Effector memory CD4-positive, alpha-beta T cell (primary cell): ENCODE measurements at places on chromosomes 1 and 21.

- H3K4me3 ChIP-seq, result no peak overlapping the region
- no peak overlapping the region for H3K27ac ChIP-seq
- no peaks in the 10 kb centered on the region for H3K36me3 ChIP-seq
- no peaks in the 10 kb centered on the region for H3K27me3 ChIP-seq
Measured at GRCh38 chr1:175095978-175096607, 28.5 kb downstream of the TNN start.

DNA sequence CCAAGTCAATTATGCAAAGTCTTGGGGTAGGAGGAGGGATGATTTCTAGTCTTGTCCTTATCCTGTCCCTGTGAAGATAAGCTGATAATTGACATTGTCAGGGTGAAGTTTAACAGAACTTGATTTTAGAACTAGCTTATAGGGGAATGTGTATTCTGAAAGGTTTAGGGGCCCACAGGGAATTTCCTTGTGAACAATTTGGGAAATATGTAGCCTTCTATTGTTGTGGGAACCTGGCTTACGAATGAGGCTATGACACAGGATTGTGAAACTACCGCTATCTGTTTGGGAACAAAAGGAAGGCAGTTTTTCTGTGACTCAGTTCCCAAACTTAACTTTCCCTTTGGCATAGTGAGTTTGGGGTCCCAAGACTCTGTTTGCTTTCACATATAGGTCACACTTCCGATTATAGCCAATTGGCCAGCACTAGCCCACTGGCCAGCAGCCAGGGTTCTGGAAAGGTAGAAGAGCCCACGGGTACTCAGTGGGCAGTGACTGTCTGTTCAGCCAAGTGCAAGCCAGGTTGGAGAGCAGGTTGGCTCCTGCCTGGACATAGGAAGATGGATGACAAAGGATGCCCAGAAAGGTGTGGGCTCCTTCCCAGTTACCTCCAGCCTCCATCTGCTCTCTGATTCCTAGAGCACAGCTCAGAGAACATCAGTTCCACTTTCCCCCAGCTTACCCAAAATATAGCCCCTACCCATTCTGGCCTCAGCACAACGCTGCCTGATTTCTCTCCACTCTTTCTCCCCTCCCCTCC, 35.5 kb downstream of the H3-3A start:
- H3K27me3 ChIP-seq, result no peaks in the 10 kb centered on the region
- no peak for DNase-seq
- H3K4me1 ChIP-seq, result no peaks in the 10 kb centered on the region
- no peaks in the 10 kb centered on the region for H3K36me3 ChIP-seq
- no peak overlapping the region for H3K4me3 ChIP-seq
- no peak overlapping the region for H3K27ac ChIP-seq

GRCh38 chr1:82466891-82467290, 666.2 kb downstream of the ADGRL2 start:
- H3K4me1 ChIP-seq, result no peaks in the 10 kb centered on the region
- no peaks in the 10 kb centered on the region for H3K27me3 ChIP-seq
- no peaks in the 10 kb centered on the region for H3K36me3 ChIP-seq
- H3K4me3 ChIP-seq, result no peak overlapping the region
- no peak for DNase-seq

DNA sequence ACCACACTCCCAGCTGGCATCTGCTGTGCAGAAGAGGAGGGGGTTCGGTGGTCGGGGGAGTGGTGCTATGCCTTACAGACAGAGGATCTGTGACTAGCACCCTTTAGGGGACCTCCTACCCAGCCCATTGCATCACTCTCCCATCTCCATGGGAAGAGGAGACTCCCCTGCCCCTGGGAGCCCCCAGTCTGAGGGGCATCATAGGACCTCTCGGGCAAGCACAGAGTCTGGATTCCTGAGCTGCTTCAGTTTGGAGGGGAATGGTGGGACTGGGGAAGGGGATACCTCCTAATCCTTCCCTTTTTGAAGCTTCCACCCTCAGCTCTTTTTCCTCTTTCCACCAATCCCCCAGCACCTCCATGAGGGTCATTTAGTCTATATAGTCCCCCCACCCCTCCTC, 1.4 kb downstream of the INSRR start:
- H3K27me3 ChIP-seq, result peaks cover 19% of the 10 kb centered on the region
- DNase-seq, result no peak
- no peak overlapping the region for H3K27ac ChIP-seq
- no peaks in the 10 kb centered on the region for H3K36me3 ChIP-seq
- no peak overlapping the region for H3K4me3 ChIP-seq

GRCh38 chr1:200837931-200838571, 34.7 kb upstream of the GPR25 start:
- H3K36me3 ChIP-seq, result no peaks in the 10 kb centered on the region
- no peak overlapping the region for H3K27ac ChIP-seq
- no peaks in the 10 kb centered on the region for H3K4me1 ChIP-seq
- no peaks in the 10 kb centered on the region for H3K27me3 ChIP-seq

DNA sequence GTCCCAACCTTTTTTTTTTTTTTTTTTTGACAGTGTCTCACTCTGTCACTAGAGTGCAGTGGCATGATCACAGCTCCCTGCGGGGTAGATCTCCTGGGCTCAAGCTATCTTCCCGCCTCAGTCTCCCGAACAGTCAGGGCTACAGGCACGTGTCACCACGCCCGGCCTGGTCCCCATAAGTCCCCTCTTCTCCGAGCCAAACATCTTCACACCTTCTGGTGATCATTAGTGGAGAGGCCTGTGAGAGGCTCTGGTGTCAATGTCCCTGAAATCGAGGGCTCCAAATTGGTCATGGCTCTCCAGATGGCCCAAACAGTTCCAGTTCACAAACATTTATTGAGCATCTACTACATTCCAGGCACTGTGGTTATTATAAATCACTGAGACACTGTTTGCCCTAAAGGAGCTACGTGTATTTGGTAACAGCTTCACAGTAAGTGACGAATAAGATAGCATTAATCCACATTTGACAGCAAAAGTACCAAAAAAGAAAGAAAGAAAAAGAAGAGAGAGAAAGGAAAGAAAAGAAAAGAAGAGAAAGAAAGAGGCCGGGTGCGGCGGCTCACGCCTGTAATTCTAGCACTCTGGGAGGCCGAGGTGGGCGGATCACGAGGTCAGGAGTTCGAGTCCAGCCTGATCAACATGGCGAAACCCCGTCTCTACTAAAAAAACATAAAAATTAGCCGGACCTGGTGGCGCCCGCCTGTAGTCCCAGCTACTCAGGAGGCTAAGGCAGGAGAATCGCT, 867 bp upstream of the TIMM17A start:
- peaks cover 10% of the 10 kb centered on the region for H3K36me3 ChIP-seq
- H3K27me3 ChIP-seq, result no peaks in the 10 kb centered on the region
- H3K4me1 ChIP-seq, result peaks cover 11% of the 10 kb centered on the region

GRCh38 chr1:40606978-40607377, 58.5 kb downstream of the RIMS3 start:
- no peak overlapping the region for H3K27ac ChIP-seq
- H3K27me3 ChIP-seq, result no peaks in the 10 kb centered on the region
- no peak overlapping the region for H3K4me3 ChIP-seq
- H3K36me3 ChIP-seq, result no peaks in the 10 kb centered on the region
- H3K4me1 ChIP-seq, result no peaks in the 10 kb centered on the region
- no peak for DNase-seq

GRCh38 chr1:169368406-169368769, 393 bp downstream of the BLZF1 start:
- H3K36me3 ChIP-seq, result peaks cover 10% of the 10 kb centered on the region
- H3K4me1 ChIP-seq, result peaks cover 9% of the 10 kb centered on the region
- H3K4me3 ChIP-seq, result peak overlapping the region; percentile 80

DNA sequence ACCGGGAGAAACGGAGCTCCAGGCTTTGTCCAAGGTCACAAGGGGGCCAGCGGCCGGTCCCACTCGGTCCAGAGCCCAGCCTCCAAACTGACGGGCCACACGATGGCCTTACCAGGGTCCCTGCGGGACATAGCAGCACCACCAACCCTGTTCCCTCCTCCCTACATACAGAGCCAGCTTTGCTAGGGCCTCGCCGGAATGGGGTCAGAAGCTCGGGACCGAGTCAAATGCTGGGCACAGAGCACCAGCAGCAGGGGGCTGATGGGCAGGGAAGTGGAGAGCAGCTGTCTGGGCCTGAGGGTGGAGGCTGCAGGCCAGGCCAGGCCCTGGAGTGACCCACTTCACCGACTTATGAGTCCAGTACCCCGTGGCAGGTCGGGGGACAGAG, 14.9 kb upstream of the TTC39A start:
- H3K4me3 ChIP-seq, result no peak overlapping the region
- H3K27ac ChIP-seq, result no peak overlapping the region
- peaks cover 16% of the 10 kb centered on the region for H3K27me3 ChIP-seq
- peaks cover 6% of the 10 kb centered on the region for H3K4me1 ChIP-seq
- no peak for DNase-seq

- no peaks in the 10 kb centered on the region for H3K27me3 ChIP-seq
- H3K27ac ChIP-seq, result no peak overlapping the region
- no peaks in the 10 kb centered on the region for H3K36me3 ChIP-seq
- no peak for DNase-seq
- no peak overlapping the region for H3K4me3 ChIP-seq
Measured at GRCh38 chr1:6922096-6922931, 137.1 kb downstream of the CAMTA1 start.

GRCh38 chr1:10497109-10497508, 22.4 kb downstream of the PEX14 start:
- H3K4me1 ChIP-seq, result peaks cover 7% of the 10 kb centered on the region
- H3K36me3 ChIP-seq, result no peaks in the 10 kb centered on the region
- no peak overlapping the region for H3K4me3 ChIP-seq
- no peaks in the 10 kb centered on the region for H3K27me3 ChIP-seq
- no peak overlapping the region for H3K27ac ChIP-seq
